ENCODE measurements at places on chromosomes 2 and 18.

DNA sequence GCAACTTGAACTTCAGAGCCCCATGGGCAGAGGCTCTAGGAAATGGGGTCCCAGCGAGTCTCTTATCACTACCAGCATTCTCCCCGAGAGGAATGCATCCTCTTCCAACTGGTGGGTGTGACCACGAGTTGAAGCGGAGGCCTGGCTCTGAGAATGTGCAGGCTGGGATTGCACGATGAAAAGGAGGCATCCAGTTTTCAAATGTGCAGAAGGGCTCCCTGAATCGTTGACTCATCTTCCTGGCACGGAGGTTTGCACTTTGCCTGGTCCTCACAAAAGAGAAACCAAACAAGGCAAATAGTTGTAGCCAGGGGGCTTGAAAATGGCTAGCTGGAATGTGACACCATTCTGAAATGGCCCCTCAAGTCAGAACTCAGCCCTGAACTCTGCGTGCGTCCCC is 216.7 kb downstream of the GLI2 start:
- no peak for DNase-seq

GRCh38 chr2:96655526-96655925 is 13.0 kb downstream of the FER1L5 start:
- DNase-seq, result no peak

- no peak for DNase-seq
Measured at GRCh38 chr2:189830510-189830909, 46.3 kb downstream of the PMS1 start.

GRCh38 chr2:230447455-230448451 is 31.8 kb downstream of the SP100 start:
- no peak for DNase-seq

DNA sequence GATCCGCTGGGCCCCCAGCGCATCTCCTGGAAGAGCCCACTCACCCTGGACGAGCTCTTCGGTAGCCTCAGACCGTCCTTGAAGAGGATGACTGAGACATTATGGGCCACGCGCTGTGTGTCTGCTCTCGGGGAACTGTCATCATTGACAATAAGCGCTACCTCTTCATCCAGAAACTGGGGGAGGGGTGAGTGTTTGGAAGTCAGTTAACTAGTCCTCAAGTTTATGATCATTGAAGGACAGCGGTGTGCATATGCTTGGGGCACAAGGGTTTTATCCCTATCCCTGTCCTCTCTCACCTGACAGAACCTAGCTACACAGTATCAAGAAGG is 586 bp downstream of the STK16 start:
- DNase-seq, result no peak

All from stimulated activated CD8-positive, alpha-beta memory T cell treated with anti-CD3 and anti-CD28 coated beads, Interleukin-4, amount 100 ng/mL, for 4 hours (primary cell).